RKO (cell line): ENCODE measurements at places on chromosomes 16 and 17.

DNA sequence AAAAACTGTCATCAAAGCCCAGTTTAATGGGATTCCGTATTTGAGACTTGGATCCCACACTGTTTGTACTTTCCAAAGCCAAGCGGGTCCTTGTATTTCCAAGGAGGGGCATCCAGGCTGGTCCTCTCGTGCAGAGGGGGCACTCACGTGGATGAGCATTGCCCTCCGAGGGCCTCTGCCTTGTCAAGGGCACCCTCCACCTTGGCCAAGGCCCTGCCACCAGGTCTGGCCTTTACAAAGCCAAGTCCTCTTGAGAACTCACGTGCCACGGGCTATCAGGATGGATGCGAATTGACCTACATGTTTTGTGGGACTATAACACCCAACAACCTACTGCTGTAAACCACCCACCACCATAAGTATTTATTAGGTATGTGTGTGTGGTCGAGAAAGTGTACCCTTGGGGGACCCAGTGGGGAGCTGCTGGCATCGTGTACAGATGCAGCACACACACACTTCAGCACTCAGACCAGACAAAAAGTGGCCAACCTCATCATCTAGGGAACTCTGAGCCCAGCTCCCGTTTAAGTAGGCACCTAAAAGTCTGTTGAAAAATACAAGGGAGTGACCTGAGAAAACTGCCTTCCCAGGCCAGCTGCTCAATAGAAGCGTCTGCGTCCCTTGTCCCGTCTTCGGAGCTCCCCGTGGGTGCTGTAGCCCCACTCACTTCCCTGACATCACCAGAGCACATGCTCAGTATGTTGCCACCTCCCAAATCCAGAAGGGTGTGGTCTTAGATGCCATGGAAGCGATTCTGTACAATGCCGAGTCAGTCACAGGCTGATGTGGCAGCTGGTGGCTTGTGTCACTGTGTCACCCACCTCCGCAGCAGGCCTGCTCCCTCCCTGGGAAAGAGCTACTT, 12.9 kb downstream of the MAP1LC3B start:
- no peak for DNase-seq

DNA sequence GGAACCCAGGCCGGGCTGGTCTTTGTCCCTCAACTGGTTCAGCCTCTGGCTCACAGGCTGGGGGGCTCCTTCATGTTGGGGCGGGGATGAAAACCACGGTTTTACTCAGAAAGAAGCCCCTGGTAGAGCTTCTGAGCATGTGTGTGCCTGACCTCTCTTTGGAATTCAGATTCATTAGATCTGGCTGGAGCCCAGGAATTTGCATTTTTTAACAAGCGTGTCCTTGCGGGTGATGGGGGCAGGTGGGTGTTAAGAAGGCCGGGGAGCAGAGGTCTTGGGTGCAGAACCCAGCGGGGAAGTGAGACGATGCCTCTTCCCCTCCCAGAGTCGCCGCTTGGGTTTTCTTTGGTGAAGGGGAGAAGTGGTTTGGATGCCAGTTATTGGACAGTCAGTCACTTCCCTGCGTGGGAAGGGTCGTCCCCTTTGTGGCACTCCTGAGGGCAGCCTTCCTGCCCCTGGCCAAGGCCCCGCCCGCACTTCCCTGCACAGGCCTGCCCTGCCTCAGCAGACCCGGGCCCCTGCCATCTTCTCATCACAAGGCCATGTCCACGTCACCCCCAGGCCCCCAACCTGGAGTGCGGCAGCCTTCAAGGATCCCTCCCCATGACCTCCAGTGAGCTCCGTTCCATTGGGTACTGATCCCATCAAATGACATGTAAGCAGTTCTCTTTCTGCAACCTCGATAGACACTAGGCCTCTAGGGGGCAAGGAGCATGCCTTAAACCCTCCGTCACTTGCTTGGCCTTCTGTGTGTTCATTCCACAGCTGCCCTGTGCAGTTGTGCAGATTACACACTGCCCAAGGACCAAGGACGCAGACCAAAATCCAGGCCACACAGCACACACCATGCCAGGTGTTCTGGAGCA, 177.7 kb upstream of the CIBAR2 start:
- DNase-seq, result no peak

DNA sequence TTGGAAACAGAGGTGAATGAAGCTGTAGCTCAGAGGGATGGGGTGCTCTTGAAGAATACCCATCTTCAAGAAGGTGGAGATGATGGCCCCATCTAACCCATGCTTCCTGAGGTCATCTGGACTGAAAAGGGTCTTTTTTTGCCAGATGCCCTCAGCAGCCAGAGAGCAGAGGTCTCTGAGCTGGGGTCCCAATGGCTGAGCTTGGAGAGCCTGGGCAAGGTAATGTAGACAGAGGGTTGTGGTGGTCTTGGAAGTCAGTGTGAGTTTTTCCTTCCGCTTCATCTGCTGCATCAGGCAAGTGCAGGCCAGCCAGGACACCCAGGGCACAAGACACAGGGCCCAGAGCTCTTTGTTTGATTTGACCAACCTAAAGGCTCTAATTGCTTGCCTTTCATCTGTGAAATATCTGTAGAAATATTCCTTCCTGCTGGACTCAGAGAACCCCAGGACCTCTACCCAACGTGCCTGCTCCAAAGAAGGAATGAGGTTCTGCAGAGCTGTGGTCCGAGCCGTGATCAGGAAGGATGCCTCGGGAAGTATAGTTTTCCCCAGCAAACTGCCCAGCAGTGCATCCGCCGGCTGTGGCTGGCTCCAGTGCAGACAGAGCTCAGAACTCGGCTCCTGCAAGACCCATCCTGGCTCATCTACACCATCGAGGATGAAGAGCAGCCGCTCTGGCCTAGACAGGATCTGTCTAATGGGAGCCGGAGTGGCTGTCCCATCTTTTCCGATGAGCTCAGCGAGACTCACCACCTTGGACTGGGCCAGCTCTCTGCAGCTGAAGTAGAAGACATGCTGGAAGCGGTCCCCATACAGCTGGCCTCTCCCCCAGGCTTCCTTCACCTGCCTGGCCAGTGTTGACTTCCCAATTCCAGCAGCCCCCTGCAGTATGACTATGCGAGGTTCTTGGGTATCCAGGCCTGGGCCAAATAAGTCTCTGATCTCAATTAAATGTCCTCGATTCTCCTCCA, 25.2 kb downstream of the NLRP1 start:
- DNase-seq, result no peak

DNA sequence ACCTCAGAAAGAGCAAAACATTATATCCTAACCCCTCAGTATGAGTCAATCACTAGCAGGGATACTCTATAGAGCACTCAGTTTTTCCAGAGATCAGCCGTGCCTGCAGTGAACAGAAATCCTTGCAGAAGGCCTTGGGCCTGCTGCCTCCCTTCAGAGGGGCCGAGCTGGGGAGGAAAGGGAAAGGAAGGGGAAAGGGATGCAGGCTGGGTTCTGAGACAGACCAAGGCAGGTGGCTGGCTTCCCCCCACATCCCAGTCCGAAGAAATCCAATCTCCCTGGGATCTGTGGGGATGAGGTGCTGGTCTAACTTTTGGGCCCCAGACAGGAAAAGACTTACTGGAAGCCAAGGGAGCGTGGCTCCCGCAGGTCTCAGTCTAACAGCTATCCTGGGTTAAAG, 25.3 kb downstream of the SRL start:
- no peak for DNase-seq

- no peak for DNase-seq
These were observed 18.8 kb upstream of the KRT10 start for GRCh38 chr17:40841246-40841645.

GRCh38 chr17:80519091-80519781, 25.4 kb upstream of the RPTOR start:
- no peak for DNase-seq
